ENCODE measurements at places on chromosomes 16 and 17. TPM values are rescaled to one million over a fixed set of nuclear protein-coding genes. Genes with fewer than 3 reads are reported as not detected.
A peak's percentile ranks its signal among the peaks of the same experiment; 100 is the strongest.

The TNFSF12 gene
- total RNA-seq = 60.1 TPM

GRCh38 chr16:64589836-64590235, 532.0 kb downstream of the CDH11 start:
- H3K27me3 ChIP-seq = no peaks in the 10 kb centered on the region
- no peak overlapping the region for H3K27ac ChIP-seq
- DNase-seq = no peak
- no peaks in the 10 kb centered on the region for H3K4me1 ChIP-seq

- peaks cover 18% of the 10 kb centered on the region for H3K4me1 ChIP-seq
- H3K4me3 ChIP-seq = no peak overlapping the region
- no peak for DNase-seq
- no peaks in the 10 kb centered on the region for H3K27me3 ChIP-seq
- H3K27ac ChIP-seq = peak overlapping the region; percentile 48
- no peaks in the 10 kb centered on the region for H3K36me3 ChIP-seq
These were observed 174.0 kb downstream of the KATNIP start for GRCh38 chr16:27723711-27724481.

DNA sequence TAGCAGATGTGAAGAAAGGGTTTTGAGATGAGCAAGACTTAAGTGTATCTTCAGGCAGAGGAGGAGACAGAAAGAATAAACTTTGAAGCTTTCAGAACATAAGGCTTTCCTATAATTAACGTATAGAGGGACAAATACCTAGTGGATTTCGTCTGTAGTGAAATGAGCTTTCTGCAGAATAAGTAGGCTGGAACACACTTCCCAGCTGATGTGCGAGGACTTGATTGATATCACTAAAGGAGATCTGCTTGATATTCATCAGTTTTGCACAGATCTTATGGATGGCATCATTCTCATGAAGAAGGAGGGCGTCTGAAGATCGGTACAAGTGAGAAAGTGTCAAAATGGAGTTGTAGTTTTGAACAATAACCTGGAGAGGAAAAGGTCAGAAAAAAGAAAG, 14.8 kb downstream of the TUBD1 start:
- H3K4me3 ChIP-seq = no peak overlapping the region
- no peaks in the 10 kb centered on the region for H3K4me1 ChIP-seq
- no peaks in the 10 kb centered on the region for H3K27me3 ChIP-seq
- no peak overlapping the region for H3K27ac ChIP-seq

DNA sequence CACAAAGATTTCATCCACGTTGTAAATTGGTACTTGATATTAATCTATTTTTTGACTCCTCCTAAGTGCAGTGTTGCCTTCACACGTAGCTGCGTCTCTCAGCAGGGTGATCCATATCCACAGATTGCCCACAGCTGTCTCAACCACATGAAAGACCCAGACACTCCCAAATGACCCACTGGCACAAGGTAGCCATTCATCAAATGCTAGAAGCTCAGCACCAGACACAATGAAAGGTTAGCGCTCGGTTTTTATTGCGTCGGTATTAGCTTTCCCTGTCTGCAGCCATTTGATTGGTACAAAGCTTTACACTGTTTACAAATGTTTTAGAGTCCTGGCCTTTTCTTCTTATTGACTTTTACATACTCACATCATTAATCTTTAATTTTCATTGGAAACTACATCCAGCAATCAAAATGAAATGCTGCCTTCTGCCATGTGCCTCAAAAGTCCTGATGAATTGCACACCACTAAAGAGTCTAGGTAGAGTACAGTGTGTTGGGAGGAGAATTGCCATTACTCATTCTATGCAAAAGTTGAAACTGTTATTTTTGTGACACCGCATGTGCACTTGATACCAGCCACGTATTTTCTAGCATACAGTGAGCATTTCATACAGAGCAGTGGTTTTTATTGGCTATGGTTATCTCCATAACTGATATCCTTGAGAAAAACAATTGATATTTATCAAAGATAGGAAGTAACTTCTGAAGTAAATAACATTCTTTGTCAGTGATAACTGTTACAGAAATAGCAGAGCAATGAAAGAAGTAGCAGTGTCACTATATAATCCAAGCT, 127.3 kb upstream of the NUDT7 start:
- H3K27ac ChIP-seq = no peak overlapping the region
- no peaks in the 10 kb centered on the region for H3K4me1 ChIP-seq
- no peak for DNase-seq
- H3K36me3 ChIP-seq = no peaks in the 10 kb centered on the region
- H3K4me3 ChIP-seq = no peak overlapping the region
- no peaks in the 10 kb centered on the region for H3K27me3 ChIP-seq

DNA sequence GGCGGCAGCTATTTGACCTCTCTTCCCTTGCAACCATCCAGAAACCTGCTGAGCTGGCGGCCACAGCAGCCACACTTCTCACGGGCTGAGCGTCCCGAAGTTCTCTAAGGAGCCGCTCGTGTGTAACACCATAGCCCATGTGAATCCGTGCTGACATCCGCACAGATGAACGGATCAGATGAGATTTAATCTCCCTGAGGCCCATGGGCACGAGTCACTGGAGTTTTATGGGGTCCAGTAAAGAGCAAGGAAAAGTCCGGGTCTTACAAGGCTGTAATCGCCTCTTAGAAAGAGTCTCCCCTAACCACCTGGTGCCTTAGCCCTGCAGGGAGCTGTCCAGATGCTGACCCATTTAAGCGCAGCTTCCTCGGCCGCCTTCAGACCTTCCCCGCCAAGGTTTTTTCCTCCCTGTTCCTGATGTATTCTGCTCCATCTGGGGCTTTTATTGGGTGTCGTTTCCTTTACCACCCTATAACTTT, 5.5 kb upstream of the CACNG5 start:
- H3K4me3 ChIP-seq = no peak overlapping the region
- no peak overlapping the region for H3K27ac ChIP-seq
- H3K27me3 ChIP-seq = peaks cover 11% of the 10 kb centered on the region
- no peaks in the 10 kb centered on the region for H3K36me3 ChIP-seq
- no peaks in the 10 kb centered on the region for H3K4me1 ChIP-seq
- DNase-seq = peak; percentile 63

GRCh38 chr16:49937886-49938285, 82.0 kb upstream of the ZNF423 start:
- H3K27me3 ChIP-seq = no peaks in the 10 kb centered on the region
- no peak overlapping the region for H3K27ac ChIP-seq
- H3K4me3 ChIP-seq = no peak overlapping the region
- no peak for DNase-seq

GRCh38 chr16:9977333-9977897, 204.8 kb downstream of the GRIN2A start:
- DNase-seq = no peak
- no peaks in the 10 kb centered on the region for H3K4me1 ChIP-seq
- no peaks in the 10 kb centered on the region for H3K36me3 ChIP-seq
- no peak overlapping the region for H3K27ac ChIP-seq

Measured in sigmoid colon (tissue), 7 donors.